ENCODE measurements at places on chromosomes 4 and X.

DNA sequence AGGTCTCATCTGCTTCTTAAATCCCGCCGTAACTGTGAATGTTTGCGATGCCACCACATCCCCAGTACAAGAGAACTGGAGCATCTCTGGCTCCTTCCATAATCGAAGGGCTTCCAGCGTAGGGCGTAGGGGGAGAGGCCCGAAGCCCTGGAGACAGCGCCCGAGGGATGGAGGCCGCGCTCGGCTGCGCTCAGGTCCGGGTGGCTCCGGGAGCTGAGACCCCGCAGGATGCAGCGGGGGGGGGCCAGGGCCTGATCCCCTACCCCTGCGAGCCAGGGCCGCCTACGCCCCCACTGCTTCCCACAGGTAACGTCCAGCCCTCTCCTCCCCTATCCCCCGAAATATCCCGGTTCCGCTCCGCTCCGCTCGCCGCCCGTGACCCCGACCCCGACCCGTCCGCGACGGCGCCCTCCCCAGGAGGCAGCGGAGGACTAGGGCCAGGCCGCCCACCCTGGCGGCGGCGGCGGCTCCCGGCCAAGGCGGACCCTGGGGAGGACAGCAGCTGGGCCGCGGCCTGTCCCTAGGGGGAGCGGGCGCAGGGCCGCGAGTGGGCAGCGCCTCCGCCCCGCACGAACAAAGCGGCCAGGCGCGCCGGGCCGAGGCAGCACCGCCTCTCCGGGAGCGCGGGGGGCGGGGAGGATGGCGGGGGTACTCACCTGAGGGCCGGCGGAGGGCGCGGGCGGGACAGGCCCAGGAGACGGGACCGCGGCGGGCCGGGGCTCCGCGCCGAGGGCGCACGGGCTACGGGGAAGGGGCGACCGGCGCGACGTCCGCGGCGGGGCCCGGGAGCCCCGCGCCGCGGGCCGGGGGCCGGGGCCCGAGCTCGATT lies 723 bp downstream of the WDFY3 start:
- no peak for DNase-seq

DNA sequence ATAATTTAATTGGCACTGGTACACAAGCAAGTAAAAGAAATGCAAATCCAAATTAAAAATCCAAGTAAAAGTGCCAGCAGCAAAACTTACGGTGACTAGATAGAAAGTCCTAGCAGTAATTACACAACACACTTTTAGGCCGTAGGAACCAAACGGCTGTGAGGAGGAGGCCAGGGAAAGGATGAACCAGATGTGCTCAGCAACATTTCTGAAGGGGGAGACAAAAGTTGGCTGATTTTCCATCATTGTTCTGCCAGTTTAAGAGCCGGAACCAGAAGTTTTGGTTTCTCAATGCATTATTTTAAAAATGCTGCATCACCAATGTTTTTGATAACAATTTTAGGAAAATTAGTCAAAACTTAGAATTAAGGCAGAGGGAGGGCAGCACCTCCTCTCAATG lies 68.7 kb upstream of the ENPP6 start:
- no peak for DNase-seq

- no peak for DNase-seq
Observed at GRCh38 chrX:15600745-15601144, at the start of gene ACE2. ACE2 (minus strand) TSS chrX:15600960; CDS start chrX:15600911, 49 bp downstream.

DNA sequence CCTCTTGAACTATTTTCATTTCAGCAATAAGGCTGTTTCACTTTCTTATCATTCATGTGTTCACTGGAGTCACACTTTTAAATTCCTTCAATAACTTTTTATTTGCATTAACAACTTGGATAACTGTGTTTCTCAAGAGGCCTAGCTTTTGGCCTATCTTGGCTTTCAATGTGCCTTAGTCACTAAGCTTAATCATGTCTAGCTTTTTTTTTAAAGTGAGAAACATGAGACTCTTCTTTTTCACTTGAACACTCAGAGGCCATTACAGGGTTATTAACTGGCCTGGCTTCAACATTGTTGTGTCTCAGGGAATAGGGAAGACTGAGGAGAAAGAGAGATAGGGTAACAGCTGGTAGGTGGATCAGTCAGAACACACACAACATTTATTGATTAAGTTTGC lies 64.0 kb upstream of the VCX2 start:
- DNase-seq = no peak

- DNase-seq = no peak
Observed at GRCh38 chr4:147683188-147683591, 773 bp downstream of the PRMT9 start.

- no peak for DNase-seq
Observed at GRCh38 chr4:176584031-176584606, 208.6 kb downstream of the VEGFC start.

GRCh38 chrX:129933700-129934099 lies 27.7 kb downstream of the UTP14A start:
- DNase-seq = no peak

- no peak for DNase-seq
Observed at GRCh38 chr4:94160774-94161173, 46.9 kb upstream of the SMARCAD1 start.

- DNase-seq = no peak
Observed at GRCh38 chr4:126269106-126269505, 954.4 kb downstream of the FAT4 start.

Data from stimulated activated CD8-positive, alpha-beta memory T cell treated with anti-CD3 and anti-CD28 coated beads, Interleukin-4, amount 100 ng/mL, for 1 hour (primary cell).